Adrenal gland (tissue), 19 donors: ENCODE measurements at places on chromosomes 1 and 21. TPM values are rescaled to one million over a fixed set of nuclear protein-coding genes. Genes with fewer than 3 reads are reported as not detected.

The GBP5 gene
- 7.3 TPM for total RNA-seq

GRCh38 chr1:208264469-208265121 is 20.4 kb upstream of the PLXNA2 start:
- H3K27me3 ChIP-seq, result no peaks in the 10 kb centered on the region
- DNase-seq, result no peak
- H3K36me3 ChIP-seq, result no peaks in the 10 kb centered on the region
- H3K27ac ChIP-seq, result no peak overlapping the region
- no peaks in the 10 kb centered on the region for H3K4me1 ChIP-seq

DNA sequence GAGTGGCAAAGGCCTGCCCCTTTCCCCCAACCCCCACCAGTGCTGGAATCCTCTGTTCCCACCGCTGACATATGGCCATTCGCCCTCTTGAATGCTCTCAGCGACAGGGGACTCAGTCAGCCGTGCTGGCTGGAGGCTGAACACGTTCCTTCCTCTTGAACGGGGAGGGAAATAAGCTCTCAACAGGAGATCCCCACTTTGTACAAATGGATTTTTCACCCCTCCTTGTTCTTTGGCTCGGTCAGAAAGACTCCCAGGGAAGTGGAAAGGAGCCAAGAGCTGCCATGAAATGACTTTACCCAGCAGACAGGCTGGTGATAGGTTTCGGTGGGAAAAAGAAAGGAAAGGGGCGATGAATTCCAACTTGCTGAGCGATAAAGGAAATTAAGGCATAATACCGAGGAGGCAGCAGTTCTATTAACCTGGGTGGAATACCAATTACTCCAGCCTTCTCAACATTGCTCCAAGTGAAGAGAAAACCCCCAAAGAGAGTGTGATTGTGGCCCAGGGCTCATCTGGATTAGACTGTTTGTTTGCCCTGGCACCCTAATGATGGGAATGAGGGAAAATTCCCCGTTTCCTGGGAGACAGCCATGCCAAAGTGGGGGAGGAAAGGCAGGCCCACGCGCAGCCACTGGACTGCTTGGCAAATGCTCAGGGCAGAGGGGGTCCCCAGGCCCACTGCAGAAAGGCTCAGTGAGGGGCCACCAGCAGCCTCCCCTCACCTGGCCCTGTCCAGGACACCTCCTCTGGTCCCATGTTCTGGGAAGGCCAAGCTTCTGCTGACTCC is 23.9 kb downstream of the LRP8 start:
- H3K27me3 ChIP-seq, result no peaks in the 10 kb centered on the region
- H3K27ac ChIP-seq, result no peak overlapping the region
- no peaks in the 10 kb centered on the region for H3K4me1 ChIP-seq
- no peak overlapping the region for H3K4me3 ChIP-seq

DNA sequence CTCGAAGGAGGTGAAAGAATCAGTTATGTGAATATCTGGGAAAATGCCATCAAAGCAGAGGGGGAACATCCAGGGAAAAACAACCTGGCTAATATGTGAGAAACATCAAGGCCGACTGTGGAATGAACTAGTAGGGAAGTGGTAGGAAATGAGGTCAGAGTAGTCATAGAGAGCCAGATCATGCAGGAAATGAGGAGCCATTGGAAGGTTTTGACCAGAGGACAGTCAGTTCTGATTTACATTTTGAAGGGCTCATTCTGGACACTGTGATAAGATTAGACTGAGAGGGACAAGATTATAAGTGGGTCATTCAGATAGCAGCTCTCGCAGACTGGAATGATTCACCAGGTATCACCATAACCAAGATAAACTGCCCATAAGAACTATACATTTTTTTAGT is 63.7 kb downstream of the SYT14 start:
- H3K4me3 ChIP-seq, result no peak overlapping the region
- H3K4me1 ChIP-seq, result no peaks in the 10 kb centered on the region
- no peak overlapping the region for H3K27ac ChIP-seq
- no peaks in the 10 kb centered on the region for H3K36me3 ChIP-seq

DNA sequence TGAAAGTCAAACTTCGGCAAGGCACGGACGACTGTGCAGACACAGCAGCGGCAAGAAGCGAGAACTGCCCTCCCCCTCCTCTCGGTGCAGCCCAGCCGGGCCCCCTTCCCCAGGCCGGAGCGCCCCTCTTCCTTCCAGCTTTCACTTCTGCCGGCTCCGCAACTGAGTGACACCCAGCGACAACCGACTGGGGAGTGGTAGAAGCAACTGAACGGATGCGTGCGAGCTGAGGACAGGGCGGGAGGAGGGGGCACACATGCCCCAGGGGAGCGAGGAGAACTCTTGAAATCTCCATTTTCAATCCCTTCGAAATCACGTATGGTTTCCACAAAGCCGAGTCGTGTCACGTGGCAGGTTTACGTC is 146.6 kb downstream of the PGBD5 start:
- H3K4me1 ChIP-seq, result no peaks in the 10 kb centered on the region
- peak; percentile 2 for DNase-seq
- H3K27ac ChIP-seq, result no peak overlapping the region

- no peaks in the 10 kb centered on the region for H3K27me3 ChIP-seq
- H3K4me1 ChIP-seq, result no peaks in the 10 kb centered on the region
- H3K36me3 ChIP-seq, result no peaks in the 10 kb centered on the region
- H3K27ac ChIP-seq, result no peak overlapping the region
These were observed 540.0 kb downstream of the OMA1 start for GRCh38 chr1:58006421-58007046.

The CA14 gene
- 0.69 TPM for total RNA-seq

The F5 gene
- total RNA-seq, result not detected

DNA sequence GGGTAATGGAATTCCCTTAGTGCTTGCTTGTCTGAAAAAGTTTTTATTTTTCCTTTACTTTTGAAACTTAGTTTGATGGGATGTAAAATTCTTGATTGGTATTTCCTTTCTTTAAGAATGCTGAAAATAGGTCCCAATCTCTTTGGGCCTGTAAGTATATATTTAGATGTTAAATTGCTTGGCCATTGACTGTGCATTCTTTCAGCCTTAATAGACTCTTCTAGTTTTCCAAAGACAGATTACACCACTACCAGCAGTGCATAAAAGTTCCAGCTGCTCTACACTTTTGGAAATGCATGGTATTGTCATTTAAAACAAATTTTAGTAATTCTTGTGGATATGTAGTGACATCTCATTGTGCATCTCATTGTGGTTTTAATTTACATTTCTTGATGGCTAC is 464.8 kb upstream of the USP24 start:
- no peaks in the 10 kb centered on the region for H3K36me3 ChIP-seq
- no peak overlapping the region for H3K4me3 ChIP-seq
- no peaks in the 10 kb centered on the region for H3K27me3 ChIP-seq
- no peaks in the 10 kb centered on the region for H3K4me1 ChIP-seq
- no peak overlapping the region for H3K27ac ChIP-seq
- DNase-seq, result no peak

GRCh38 chr1:63688302-63688890 is 85.4 kb upstream of the ROR1 start:
- no peak overlapping the region for H3K27ac ChIP-seq
- no peaks in the 10 kb centered on the region for H3K36me3 ChIP-seq
- no peaks in the 10 kb centered on the region for H3K4me1 ChIP-seq
- no peak overlapping the region for H3K4me3 ChIP-seq

DNA sequence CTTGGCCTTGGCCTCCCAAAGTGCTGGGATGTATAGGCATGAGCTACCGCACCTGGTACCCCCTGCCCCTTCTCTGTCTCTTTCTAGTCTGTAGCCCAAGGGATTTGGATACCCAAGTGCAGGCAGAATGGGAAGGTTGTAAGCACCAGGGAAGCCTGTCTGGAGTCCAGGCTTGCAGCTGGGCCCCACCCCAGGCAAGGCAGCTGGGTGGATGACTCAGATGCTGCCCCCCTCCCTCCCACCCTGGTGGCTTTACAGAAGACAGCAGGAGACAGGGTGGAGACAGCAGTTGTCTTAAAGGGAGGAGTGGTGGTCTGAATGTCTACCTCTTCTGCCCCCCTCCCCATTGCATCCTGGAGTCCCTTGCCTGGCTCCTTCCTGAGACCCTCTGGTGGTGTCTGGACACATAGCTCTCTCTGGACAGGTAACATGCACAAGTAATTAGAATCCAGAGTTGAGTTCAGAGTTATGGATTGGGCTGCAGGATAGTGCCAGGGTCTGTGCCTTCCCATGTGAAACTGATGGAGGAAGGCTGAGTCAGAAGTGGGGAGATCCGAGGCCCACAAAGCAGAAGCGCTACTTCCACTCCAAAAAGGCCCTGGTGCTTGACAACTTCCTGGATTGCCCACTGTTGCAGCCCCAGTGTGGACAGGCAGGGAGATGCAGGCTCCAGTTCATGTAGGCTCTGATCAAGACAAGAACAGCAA is 5.1 kb downstream of the LMNA start:
- H3K27ac ChIP-seq, result peak overlapping the region; percentile 92
- no peaks in the 10 kb centered on the region for H3K36me3 ChIP-seq
- DNase-seq, result no peak
- no peak overlapping the region for H3K4me3 ChIP-seq
- no peaks in the 10 kb centered on the region for H3K27me3 ChIP-seq

The TMIGD3 gene
- 2.4 TPM for total RNA-seq

DNA sequence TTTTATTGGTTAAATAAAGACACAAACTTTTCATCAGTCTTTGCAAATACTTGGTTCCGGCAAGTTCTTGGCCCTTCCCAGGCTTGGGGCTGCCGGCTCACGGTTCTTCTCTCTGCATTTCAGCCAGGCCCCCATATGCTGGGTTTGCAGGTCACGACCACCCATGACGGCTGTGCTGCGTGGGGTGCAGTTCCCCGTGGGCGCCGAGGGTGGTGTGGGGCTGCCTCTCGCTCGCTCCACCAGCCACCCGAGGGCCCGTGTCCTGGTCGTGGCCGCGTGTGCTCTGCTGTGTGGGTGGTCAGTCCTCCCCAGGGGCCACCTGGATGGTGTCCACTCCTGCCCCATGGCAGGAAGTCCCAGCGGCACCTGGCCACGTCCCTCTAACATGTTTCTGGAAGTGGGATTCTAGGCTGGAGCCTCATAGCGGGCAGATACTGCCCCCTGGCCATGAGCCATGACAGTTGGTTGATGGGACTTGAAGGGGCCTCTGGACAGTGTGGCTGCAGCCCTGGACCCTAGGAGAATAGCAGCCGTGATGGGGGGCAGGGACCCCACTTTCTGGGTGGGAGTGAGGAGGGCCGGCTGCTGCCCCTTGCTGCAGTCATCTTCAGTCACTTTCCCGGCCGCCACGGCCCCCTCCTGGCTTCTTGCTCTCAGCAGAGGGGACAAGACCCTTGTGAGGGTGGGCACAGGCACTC is 46.3 kb downstream of the SKI start:
- H3K36me3 ChIP-seq, result no peaks in the 10 kb centered on the region
- DNase-seq, result no peak
- no peaks in the 10 kb centered on the region for H3K27me3 ChIP-seq
- no peak overlapping the region for H3K27ac ChIP-seq
- H3K4me3 ChIP-seq, result no peak overlapping the region
- H3K4me1 ChIP-seq, result peaks cover 85% of the 10 kb centered on the region

GRCh38 chr1:12774801-12775345 is 1.3 kb downstream of the PRAMEF12 start:
- no peak overlapping the region for H3K4me3 ChIP-seq
- H3K36me3 ChIP-seq, result no peaks in the 10 kb centered on the region
- no peak overlapping the region for H3K27ac ChIP-seq
- H3K4me1 ChIP-seq, result no peaks in the 10 kb centered on the region
- no peak for DNase-seq
- peaks cover 6% of the 10 kb centered on the region for H3K27me3 ChIP-seq

The MPL gene
- total RNA-seq, result 0.61 TPM

The LCE1E gene
- not detected for total RNA-seq

DNA sequence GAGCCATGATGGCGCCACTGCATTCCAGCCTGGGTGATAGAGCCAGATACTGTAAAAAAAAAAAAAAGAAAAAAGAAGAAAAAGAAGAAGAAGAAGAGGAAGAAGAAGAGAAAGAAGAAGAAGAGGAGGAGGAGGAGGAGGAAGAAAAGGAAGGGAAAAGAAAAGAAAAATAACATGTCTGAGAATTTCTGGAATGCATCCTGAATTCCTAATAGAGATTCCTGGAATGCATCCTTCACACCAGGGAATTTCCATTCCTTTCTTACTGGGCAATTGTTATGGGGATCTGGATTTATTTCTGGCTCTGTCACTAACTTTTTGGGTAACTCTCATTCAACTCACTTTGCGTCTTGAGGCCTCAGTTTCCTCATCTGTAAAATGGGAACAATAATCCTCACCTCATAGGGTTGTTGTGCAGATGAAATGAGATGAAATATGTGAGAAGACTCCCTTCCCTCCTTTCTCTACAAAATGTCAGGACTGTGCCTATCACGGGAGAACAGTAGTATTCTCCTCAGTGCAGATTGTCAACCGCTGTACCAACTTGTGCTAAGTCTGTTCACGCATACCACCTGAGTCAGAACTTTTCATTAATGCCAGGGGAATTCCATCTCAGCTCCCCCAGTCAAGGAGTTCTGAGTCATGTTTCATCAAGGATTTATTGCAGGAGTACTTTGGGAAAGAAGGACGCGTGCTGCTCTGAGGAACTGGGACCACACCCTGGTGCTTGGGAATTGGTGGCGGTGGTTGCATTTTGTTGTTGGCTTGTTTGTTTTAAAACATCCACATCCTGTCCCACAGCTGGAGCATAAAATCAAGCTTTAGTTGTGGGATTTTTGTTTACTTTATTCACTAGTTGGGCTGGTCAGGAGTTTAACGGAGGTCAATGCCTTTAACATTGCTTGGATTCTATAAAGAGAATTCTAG is 42.4 kb upstream of the ROR1 start:
- H3K27me3 ChIP-seq, result no peaks in the 10 kb centered on the region
- no peak overlapping the region for H3K4me3 ChIP-seq
- DNase-seq, result peak; percentile 23
- no peaks in the 10 kb centered on the region for H3K36me3 ChIP-seq
- no peak overlapping the region for H3K27ac ChIP-seq

GRCh38 chr21:45339421-45340402 is 52.0 kb upstream of the POFUT2 start:
- no peaks in the 10 kb centered on the region for H3K4me1 ChIP-seq
- H3K27ac ChIP-seq, result no peak overlapping the region
- no peak overlapping the region for H3K4me3 ChIP-seq
- DNase-seq, result no peak
- no peaks in the 10 kb centered on the region for H3K27me3 ChIP-seq
- no peaks in the 10 kb centered on the region for H3K36me3 ChIP-seq

The HENMT1 gene
- total RNA-seq, result 3.4 TPM
